ENCODE measurements at places on chromosomes 13 and 19.
A peak's percentile ranks its signal among the peaks of the same experiment; 100 is the strongest.

GRCh38 chr19:48524221-48524620 is 12.6 kb upstream of the LMTK3 start:
- DNase-seq = no peak

DNA sequence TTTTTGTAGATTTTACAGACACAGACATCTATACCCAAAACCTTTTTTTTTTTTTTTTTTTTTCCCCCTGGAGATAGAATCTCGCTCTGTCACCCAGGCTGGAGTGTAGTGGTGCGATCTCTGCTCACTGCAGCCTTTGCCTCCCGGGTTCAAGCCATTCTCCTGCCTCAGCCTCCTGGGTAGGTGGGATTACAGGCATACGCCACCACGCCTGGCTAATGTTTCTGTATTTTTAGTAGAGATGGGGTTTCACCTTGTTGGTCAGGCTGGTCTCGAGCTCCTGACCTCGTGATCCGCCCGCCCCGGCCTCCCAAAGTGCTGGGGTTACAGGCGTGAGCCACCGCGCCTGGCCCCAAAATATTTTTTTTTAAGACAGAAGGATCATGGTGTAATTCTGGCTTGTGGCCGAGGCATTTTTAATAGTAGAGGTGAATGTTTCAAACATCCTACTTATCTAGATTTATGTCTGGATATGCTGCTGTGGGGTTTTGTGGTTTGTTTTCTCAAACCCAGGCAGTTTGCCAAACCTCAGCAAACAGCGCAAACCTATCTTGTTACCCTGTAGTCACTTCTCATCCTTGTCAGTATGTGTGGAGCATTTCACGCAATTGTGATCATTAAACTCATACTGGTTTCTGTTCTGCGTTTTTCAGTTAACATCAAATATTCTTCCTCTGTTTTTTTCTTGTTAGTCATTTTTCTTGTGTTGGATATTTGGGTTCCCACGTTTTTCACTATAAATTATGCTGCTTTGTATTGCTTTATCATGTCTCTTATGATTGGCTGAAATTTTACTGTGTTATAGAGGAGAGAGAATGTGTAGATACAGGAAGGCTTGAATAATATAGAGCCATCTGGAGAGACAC is 36.2 kb upstream of the GARRE1 start:
- DNase-seq = peak; percentile 100

DNA sequence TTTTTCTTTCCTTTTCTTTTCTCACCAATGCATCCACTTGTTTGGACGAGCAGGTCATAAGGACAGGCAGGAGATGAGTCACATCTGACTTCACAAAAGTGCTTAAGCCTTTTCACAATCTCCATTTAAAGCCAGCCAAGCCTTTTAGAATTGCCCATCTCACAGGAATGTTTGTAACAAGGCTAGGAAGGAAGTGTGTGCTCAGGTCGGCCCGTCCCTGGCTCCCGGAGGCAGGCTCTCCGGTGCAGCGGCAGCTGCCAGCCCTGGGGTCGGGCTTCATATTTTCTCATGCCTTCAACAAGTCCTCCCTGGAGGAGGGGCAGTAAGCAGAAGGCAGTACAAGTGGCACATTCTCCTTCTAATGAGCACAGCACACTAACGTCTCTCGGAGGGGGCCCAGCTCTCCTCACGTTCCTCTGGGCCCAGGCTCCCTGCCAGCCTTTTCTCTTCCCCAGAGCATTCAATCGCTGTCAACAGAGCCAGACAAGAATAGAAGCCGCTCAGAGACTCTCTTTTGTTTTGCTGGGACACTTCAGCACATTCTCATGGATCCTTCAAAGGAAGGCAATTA is 180.5 kb downstream of the COL4A1 start:
- no peak for DNase-seq

GRCh38 chr19:7492558-7492957 is 3.7 kb upstream of the PEX11G start:
- DNase-seq = no peak

Measured in HS-27A (cell line).